ENCODE measurements at places on chromosomes 1 and 21.

GRCh38 chr1:151514366-151514765 is 3.2 kb downstream of the CGN start:
- no peak for DNase-seq

GRCh38 chr1:20980051-20980450 is 192.9 kb upstream of the HP1BP3 start:
- no peak for DNase-seq

GRCh38 chr1:33382661-33383415 is 48.1 kb downstream of the PHC2 start:
- DNase-seq, result no peak

DNA sequence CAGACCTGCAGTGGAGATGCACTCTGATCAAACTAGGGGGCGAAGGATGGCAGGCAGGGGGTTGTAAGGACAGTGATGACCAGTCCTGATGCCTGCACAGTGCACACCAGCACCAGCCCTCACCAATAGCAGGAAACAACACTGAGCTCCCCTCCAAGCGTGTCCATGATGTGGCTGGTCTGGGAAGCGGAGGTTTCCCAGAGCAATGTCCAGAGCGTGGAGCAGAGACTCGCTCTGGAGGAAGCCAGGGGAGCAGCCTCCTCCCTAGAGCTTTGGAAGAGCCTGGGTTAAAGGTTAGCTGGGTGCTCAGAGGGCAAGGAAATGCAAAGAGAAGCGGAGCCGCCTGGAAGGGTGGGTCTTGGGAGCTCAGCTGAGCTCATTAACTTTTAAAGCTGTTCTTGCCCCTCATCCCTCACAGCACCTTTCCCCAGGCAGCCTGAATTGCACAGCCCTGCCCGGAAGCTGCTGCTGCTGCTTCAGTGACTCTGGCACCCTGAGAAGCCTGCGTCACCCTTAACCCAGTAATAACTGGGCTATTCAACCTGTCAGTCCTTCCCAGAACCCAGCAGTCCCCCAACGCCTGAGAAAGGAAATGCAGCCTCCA is 162.2 kb upstream of the RAB4A start:
- no peak for DNase-seq

DNA sequence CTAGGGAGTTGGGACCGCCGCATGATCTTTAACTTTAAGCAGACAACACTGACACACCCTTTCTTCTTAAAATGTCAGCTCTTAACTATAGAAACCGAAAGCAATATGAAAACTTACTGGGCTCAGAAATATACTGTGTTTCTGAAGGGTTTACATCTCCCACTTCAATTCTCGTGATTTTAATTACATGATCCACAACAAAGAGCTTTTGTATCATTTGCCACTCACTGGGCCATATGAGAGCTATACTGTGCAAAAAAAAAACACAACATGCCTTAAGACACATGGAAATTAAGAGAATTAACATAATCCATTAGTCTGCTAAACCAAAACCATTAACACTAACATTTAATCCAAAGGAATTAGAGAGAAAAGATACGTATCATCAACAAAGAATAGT is 35.0 kb upstream of the RAP1GAP start:
- DNase-seq, result no peak

DNA sequence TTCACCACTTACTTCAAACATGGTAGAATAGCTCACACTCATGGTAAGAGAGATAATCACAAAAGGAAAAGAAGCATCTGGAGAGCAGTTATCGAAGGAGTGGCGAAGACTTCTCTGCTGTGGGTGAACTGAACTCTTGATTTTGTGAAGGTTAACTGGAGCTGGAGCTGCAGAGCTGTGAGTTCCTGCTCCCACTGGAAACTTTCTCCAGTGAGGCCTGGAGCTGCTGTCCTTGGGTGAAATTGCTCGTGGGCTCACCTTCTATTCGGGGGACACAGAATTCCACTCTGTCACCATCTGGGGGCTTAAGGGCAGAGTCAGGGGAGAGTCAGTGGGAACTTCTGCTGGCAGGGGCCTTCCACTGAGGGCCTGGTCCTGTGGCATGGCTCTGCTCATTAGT is 45.9 kb downstream of the MAB21L3 start:
- DNase-seq, result no peak

- DNase-seq, result no peak
Observed at GRCh38 chr1:184739796-184740195, 14.9 kb downstream of the EDEM3 start.

- DNase-seq, result peak; percentile 84
Observed at GRCh38 chr1:17569200-17570139, 30.0 kb downstream of the ARHGEF10L start.

GRCh38 chr1:230191855-230192254 is 124.8 kb downstream of the GALNT2 start:
- no peak for DNase-seq

GRCh38 chr1:115975569-115976061 is 698 bp upstream of the SLC22A15 start:
- DNase-seq, result no peak

GRCh38 chr1:99560207-99561040 is 85.5 kb upstream of the PALMD start:
- DNase-seq, result no peak

DNA sequence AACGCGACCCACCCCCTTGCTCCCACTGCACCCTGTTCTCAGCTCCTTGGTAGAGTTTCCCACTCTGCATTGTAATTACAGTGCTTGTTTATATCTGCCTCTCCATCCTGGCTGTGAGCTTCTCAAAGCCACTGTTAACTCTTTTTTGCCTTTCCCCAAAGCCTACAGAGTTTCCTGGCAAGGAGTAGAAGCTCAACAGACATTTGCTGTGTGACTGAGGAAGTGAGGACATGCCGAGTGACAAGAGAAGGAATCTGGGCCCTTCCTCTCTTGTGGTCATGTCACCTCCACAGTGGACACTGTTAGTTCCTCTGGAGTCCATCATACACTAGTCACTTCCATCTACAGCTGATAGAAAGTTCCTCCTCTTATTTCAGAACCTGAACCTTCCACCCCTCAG is 6.1 kb upstream of the IGSF8 start:
- no peak for DNase-seq

DNA sequence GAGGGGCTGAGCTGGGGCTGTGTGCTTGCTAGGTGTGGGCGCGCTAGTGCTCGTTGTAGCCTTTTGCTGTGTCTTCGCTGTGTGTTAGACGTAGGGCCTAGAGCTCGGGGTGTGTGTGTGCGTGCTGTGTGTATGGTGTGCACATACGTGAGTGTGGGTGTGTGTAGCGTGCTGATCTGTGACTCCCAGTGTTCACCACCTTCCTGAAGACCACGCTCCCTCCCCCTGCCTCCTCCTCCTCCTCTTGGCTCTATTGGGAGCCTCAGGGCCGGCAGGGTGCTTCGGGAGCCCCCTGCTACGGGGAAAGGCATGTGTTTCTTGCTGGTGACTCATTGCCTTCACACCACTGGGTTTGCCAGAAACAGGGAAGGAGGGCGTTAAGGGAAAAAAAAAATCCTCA is 9.4 kb upstream of the KCNC4 start:
- no peak for DNase-seq

GRCh38 chr1:77348549-77348948 is 66.7 kb downstream of the AK5 start:
- DNase-seq, result no peak

DNA sequence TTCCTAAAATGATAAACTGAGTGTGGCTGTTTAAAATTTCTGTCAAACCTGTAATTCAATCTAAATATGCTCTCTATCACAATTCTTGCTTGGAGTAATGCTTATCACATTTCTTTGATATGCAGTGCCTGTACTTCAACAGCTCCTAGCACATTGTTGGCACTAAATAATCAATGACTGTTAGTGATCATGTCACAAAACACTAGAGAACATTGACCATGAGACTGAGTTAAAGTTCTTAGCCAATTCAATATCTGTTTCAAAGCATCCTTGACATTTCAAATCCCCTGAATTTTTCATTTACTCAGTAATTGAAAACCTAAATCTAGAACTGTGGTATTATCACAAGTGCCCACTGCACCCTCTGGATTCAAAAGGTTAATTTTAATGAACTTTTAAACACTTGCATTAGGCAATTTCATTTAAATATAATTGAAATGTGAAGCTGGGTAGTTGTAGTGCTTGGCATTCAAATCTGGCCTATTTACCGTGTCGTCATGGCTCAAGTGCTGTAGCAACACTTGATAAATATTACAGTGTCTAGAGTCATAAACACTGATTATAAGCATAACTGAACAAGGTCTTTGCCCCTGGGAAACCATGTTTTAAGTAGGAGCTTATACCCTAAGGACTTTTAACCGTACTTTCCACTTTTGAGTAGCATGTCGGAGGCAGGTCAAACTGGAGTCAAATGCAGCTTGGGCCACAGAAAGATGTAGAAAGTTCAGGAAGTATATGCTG is 143.6 kb downstream of the LRRC7 start:
- DNase-seq, result no peak

DNA sequence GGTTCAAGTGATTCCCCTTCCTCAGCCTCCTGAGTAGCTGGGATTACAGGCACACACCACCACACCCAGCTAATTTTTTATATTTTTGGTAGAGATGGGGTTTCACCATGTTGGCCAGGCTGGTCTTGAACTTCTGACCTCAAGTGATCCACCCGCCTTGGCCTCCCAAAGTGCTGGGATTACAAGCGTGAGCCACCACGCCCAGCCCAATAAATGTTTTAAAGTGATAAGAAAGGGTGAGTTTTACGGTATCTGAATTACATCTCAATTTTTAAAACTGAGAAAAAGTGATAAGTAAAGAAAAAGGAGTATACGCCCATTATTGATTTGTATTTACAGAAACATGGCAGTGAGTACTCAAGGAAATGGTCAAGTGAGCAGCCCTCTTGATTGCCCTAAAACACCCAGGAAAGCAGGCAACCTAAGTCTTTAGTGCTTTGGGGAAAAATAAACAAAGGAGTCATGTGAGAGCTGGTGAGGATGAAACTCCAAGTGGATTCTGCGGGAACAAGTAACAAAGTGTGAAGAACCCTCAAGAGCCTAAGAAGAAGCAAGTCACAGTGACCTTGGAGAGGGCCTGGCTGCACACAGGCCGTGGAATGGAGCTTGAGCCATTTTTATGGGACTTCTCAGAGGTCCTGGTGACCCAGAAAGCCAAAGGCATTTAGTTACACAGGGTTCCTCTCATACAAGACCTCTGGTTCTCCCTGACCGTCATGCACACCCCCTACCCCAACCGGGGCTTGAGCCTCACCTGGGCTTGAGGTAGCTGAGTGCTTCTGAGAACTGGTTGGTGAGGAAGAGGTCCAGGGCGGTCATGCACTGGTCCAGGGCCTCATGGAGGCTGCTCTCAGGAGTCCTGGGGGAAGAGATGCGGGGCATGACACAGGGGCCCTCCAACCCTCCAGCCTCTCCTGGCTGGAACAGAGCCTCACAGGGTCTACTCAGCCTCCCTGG is 9.1 kb downstream of the TTC39A start:
- no peak for DNase-seq

- DNase-seq, result peak; percentile 1
Observed at GRCh38 chr1:5532811-5533210, 459.4 kb downstream of the NPHP4 start.

DNA sequence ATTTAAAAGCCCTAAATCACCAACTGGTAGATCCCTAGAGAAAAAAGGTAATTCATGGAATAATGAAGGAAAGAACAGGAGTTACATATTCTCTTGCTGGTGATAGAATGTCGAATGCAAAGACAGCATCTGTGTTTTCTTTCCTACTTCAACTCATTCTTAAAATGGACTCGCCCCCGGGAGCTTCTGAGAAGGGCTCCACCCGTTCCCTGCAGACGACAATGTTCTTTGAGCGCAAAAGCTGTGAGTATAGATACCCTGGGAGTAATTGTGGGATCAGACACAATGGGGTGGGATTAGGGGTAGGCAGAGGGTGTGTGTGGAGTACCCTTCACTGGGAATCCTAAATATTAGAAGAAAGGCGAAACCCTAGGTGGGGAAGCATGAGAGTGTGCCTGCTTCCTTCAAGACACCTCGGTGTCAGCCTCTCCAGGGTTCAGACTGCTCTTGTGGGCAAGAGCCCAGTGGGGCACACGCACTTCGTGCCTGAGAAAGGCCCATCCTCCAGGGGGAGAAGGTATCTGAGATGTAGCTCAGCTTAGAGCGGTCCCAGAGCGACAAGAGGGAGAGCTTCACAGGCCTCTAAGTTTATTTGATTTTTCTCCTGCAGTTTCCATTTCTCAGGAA is 123.3 kb upstream of the DPYD start:
- no peak for DNase-seq

DNA sequence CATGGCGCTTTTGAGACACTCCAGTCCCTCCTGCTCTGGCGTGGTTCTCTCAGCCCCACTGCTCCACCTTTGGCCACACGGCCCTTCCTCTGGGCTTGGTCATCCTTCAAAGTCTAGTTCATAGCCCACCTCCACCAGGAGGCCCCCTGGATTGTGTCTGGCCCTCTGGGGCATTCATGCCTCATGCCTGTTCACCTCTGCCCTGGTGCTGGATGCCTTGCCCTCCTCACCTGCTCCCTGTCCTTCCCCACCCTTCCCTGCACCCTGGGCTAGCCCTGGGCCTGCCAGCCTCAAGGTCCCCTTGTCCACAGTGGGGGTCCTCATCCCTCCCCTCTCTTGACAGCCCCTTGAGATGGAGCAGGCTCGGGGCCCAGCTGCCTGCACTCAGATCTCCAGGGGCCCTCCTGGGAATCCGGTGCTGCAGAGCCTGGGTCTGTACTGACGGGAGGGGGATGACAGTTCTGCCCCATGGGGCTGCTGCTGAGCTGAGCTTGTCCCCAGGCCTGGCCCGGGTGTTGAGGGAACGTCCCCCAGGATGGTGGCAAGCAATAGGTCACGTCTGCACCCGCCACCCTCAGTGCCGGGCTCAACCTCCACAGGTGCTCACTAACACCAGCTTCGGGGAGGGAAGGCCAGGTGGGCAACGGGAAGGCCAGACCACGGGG is 18.4 kb downstream of the PRXL2B start:
- no peak for DNase-seq

- DNase-seq, result no peak
Observed at GRCh38 chr1:57331620-57332019, 92.2 kb downstream of the DAB1 start.

DNA sequence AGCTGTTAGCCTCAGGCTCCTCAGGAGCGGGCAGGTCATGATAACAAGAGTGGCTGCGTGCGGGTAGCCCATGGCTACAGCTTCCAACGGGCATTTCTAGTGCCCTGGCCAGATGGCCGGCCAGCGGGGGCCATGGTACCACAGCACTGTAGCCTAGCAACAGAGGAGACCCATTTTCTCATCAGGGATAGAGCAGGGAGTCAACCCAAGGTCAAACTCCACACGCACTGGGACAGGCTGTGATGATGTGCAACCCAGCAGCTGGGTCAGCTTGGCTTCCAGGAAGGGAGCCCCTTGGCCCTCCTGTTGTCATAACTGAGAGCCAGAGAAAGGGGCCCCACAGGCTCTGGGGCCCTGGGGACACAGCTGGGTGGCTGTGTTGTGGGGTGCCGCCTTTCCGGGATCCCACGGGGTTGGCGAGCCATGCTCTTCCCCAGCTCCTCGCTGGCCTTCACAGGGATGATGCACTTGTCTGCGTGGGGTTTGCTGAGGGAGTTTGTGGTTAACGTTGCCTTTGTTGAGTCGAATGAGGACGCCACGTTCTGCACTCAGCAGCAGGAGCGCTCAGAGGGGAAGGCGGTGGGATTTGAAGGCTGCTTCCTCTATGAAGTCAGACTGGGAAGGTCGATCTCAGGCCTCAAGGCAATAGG is 46.3 kb downstream of the COL18A1 start:
- no peak for DNase-seq

Measured in tibial nerve (tissue), 4 donors.